Panc1 (cell line): ENCODE measurements at places on chromosomes 4 and X. TPM values are rescaled to one million over a fixed set of nuclear protein-coding genes. Genes with fewer than 3 reads are reported as not detected.

DNA sequence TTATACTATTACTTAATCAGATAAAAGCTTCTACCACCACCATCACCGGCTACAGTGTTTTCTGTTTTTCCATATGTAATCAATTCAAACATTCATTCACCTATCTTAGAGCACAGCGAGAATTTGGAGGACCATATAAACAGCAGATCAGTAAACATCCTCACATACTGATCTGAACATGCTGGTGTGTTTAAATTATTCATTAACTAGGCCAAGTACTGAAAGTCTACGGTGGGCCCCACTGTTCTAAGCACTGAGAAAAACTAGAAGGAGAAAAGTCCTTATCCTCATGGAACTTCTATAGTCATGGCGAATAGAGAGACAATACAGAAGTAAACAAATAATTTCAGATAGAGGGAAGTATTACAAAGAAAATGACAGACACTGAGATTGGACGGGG is 176.6 kb downstream of the NR3C2 start:
- no peaks in the 10 kb centered on the region for H3K27me3 ChIP-seq
- H3K36me3 ChIP-seq, result no peaks in the 10 kb centered on the region
- no peak overlapping the region for H3K4me3 ChIP-seq
- no peaks in the 10 kb centered on the region for H3K4me1 ChIP-seq

DNA sequence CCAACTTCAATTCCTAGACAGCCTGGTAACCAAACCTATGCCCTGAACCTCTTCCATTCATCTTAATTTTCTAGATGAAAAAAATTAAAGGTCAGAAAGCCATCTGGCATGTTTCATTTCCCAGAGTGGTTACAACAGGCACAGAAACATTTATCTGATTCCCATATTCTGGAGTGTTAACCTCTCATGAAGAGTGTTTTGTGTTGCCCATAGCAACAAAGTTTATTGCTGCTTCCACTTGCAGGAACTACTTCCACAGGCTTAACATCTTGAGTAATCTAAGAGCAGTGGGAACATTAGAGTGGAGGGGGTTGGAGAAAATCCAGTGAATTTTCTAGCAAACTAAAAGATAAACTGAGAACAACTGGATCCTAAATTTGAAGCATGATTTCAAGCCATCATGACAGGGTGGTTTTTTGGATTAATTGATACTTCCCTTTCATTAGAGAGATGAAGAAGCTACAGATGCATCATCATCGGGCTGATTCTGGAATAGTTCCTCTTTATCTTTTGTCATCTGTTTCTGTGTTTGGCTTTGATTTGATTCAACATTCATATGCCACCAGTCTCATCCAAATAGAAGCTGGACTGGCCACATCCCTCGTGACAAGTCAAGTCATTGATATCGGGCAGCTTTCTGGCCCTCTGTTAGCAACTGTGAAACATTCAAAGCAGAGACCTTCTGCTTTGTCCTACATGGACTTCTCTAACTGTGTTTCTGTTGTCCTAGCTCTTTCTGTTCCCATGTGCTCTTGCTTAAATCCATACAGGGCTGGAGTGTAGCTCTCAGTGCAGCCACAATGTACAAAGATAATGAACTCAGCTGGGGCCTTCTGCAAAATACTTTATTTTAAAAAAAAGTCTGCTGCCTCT is 167.3 kb downstream of the MID1IP1 start:
- DNase-seq, result no peak
- no peaks in the 10 kb centered on the region for H3K4me1 ChIP-seq
- no peaks in the 10 kb centered on the region for H3K27me3 ChIP-seq

GRCh38 chr4:24865401-24865800 is 47.4 kb downstream of the CCDC149 start:
- no peak overlapping the region for H3K4me3 ChIP-seq
- DNase-seq, result no peak
- no peak overlapping the region for H3K27ac ChIP-seq
- H3K27me3 ChIP-seq, result no peaks in the 10 kb centered on the region
- no peaks in the 10 kb centered on the region for H3K4me1 ChIP-seq

DNA sequence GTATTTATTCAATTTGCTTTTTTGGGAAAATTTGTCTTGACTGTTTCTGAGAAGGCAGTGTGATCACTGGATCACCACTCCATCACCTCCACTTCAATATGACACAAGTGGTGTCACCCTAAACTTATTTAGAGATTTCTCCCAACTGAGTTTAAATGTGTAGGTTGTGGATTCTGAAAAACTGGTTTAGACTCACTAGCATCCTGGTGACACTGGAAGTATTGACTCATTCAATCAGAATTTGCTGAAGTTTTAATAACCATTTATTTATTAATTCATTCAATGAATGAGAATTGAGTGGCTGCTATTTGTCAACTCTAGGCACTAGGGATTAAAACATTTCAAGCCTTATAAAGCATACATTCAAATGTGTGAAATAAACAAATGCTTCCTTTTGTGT is 819.1 kb upstream of the EPHA5 start:
- H3K4me1 ChIP-seq, result no peaks in the 10 kb centered on the region
- H3K27me3 ChIP-seq, result no peaks in the 10 kb centered on the region
- no peaks in the 10 kb centered on the region for H3K36me3 ChIP-seq
- no peak for DNase-seq
- H3K27ac ChIP-seq, result no peak overlapping the region

DNA sequence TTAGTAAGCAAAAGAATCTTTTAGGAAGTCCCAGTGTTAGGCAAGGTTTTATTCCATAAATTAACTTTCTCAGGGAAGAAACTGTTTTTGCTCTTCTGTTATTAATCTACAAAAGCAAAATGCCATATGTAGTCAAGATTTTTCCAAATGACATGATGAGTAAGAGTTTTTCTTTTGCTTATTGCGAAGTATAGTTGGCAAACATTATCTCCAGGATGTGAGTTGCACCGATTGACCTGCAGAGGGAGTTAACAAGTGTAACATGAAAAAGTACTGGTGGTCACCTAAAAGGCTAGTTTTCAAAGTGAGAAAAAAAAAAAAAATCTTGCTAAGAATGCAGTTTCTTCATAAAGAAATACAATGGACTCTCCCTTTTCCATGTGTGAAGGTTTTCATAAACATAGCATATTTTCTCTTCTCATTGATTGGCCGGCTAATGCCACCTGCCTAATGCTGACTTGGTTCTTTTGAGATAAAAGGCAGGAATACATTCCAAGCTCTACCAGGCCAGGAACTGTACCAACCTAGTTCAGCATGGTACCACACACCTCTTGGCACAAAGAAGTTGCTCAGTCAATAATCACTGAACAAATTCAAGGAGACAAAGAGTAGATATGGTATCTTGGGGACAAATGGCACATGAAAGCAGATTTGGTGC is 100.2 kb downstream of the LNX1 start:
- DNase-seq, result no peak
- no peaks in the 10 kb centered on the region for H3K4me1 ChIP-seq
- H3K27ac ChIP-seq, result no peak overlapping the region
- no peaks in the 10 kb centered on the region for H3K36me3 ChIP-seq

- H3K27ac ChIP-seq, result no peak overlapping the region
- no peaks in the 10 kb centered on the region for H3K4me1 ChIP-seq
- H3K27me3 ChIP-seq, result no peaks in the 10 kb centered on the region
- DNase-seq, result no peak
- H3K4me3 ChIP-seq, result no peak overlapping the region
Observed at GRCh38 chr4:111066447-111066846, 443.6 kb upstream of the PITX2 start.

- H3K36me3 ChIP-seq, result no peaks in the 10 kb centered on the region
- H3K4me1 ChIP-seq, result no peaks in the 10 kb centered on the region
- no peak overlapping the region for H3K4me3 ChIP-seq
- no peak overlapping the region for H3K27ac ChIP-seq
- H3K27me3 ChIP-seq, result no peaks in the 10 kb centered on the region
- no peak for DNase-seq
Observed at GRCh38 chr4:2977211-2978088, 14.1 kb downstream of the GRK4 start.

DNA sequence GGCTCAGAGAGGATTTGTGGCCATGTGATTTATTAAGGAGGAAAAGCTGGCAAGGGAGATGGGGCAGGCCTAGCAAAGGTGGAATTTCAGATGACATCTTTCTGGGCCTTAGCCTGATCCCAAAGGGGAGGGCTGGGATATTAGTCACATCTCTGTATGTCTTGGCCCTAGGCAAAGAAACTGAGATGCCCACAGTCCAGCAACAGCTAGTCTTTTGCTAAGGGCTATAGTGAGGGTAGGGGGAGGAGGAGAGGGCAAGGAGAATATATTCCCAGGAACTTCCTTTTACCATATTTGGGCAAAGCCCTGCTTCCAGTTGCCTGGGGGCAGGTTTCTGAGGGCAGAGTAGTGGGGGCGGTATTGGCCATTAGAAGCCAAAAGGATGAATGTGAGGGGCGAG is 209.8 kb upstream of the NR3C2 start:
- no peak overlapping the region for H3K4me3 ChIP-seq
- H3K36me3 ChIP-seq, result no peaks in the 10 kb centered on the region

DNA sequence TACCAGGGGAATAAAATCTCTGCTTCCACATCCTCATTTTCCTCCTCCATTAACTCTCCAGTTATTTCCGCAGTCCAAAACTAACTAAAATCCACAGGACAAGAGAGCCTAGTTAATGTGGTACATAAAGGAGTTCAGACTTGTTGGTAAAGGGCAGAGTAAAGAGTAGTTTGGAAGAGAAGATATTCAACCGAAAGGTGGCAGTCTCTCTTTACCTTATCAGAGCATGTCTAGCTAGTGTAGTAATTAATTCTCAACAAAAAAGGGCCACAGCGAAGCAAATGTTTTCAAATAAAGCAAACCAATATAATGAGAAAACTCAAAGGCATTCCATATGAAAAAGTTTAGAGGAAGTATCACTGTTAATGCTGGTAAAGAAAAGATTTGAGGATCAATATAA is 286.5 kb downstream of the GLUD2 start:
- DNase-seq, result no peak
- no peak overlapping the region for H3K4me3 ChIP-seq
- H3K27ac ChIP-seq, result no peak overlapping the region
- H3K27me3 ChIP-seq, result no peaks in the 10 kb centered on the region
- no peaks in the 10 kb centered on the region for H3K36me3 ChIP-seq
- no peaks in the 10 kb centered on the region for H3K4me1 ChIP-seq

DNA sequence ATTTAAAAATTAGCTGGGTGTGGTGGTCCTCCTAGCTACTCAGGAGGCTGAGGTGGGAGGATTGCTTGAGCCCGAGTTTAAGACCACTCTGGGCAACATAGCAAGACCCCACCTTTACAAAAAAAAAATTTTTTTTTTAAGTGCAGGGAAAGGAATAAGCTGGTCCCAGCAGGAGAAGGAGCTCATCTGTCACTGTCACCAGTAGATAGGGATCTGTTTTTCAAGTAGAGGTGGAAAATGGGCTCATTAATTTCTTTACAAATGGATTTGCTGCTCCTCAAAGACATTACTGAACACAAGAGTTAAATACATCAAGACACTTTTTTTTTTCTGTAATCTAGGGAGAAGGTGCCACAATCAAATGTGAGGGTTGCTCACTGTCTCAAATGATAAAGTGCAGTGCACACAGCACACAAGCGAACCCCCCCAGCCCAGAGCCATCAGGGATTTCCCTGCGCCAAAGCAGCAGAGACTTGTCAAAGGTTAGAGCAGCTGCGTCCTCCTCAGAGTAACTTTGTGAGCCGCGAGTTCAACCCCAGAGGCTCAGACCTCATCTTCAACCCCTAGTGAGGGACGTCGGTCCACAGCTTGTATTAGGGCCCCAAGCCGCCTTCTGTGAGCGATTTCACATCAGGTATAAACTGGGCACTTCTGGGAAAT is 14.3 kb upstream of the MTNR1A start:
- no peaks in the 10 kb centered on the region for H3K27me3 ChIP-seq
- DNase-seq, result no peak
- no peaks in the 10 kb centered on the region; the same call in 1 of the 2 replicates for H3K36me3 ChIP-seq
- H3K4me3 ChIP-seq, result peak overlapping the region; percentile 26
- peaks cover 5% of the 10 kb centered on the region; the same call in 1 of the 2 replicates for H3K4me1 ChIP-seq

DNA sequence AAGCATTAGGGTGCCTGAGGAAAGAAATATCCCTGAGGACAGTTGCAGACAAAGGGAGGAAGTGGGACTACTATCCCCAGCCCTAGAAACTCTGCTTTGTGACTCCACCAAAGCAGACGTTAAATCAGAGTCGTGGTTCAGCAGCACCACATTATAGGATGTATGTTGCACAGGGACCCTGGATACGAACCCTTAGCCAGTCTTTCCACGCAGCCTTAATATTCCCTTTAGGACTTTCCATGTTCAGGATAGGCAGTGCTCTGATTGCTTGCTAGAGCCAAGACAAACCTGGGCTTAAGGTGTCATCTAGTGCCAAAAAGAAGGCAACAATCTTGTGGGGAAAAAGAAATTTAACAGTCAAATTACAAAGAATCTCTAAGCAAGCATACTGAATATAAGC is 62.6 kb downstream of the MAD2L1 start:
- H3K27me3 ChIP-seq, result no peaks in the 10 kb centered on the region
- no peaks in the 10 kb centered on the region; the same call in 1 of the 2 replicates for H3K4me1 ChIP-seq
- DNase-seq, result no peak
- H3K27ac ChIP-seq, result no peak overlapping the region; the same call in 1 of the 2 replicates
- no peaks in the 10 kb centered on the region for H3K36me3 ChIP-seq

GRCh38 chrX:109857584-109858228 is 124.6 kb upstream of the ACSL4 start:
- no peak overlapping the region for H3K27ac ChIP-seq
- no peaks in the 10 kb centered on the region for H3K27me3 ChIP-seq
- no peak for DNase-seq

GRCh38 chrX:727738-728621 is 97.4 kb downstream of the SHOX start:
- H3K27ac ChIP-seq, result no peak overlapping the region
- H3K4me3 ChIP-seq, result no peak overlapping the region
- H3K36me3 ChIP-seq, result no peaks in the 10 kb centered on the region
- no peak for DNase-seq
- no peaks in the 10 kb centered on the region for H3K27me3 ChIP-seq
- H3K4me1 ChIP-seq, result no peaks in the 10 kb centered on the region

- H3K27ac ChIP-seq, result no peak overlapping the region
- DNase-seq, result no peak
- H3K4me3 ChIP-seq, result no peak overlapping the region
- H3K27me3 ChIP-seq, result no peaks in the 10 kb centered on the region
- H3K36me3 ChIP-seq, result no peaks in the 10 kb centered on the region
Observed at GRCh38 chrX:21813612-21814368, 25.6 kb upstream of the MBTPS2 start.

- no peaks in the 10 kb centered on the region for H3K36me3 ChIP-seq
- no peak overlapping the region for H3K4me3 ChIP-seq
- DNase-seq, result no peak
Observed at GRCh38 chr4:97656044-97656720, 487.1 kb downstream of the STPG2 start.

- no peaks in the 10 kb centered on the region for H3K4me1 ChIP-seq
- DNase-seq, result no peak
- H3K36me3 ChIP-seq, result no peaks in the 10 kb centered on the region
Observed at GRCh38 chrX:110477593-110478228, 119.1 kb downstream of the RTL9 start.

The CXCL5 gene
- 0.10 TPM for total RNA-seq

The TLL1 gene
- total RNA-seq, result 0.41 TPM

The CXCL3 gene
- 0.23 TPM for total RNA-seq

The COL25A1 gene
- total RNA-seq, result not detected

The FGF13 gene
- total RNA-seq, result not detected

The C4orf50 gene
- total RNA-seq, result under 0.01 TPM

The AVPR2 gene
- total RNA-seq, result 10.6 TPM

The ANK2 gene
- total RNA-seq, result 5.5 TPM
